Stomach (tissue), 19 donors: ENCODE measurements at places on chromosomes 16 and 17. TPM values are rescaled to one million over a fixed set of nuclear protein-coding genes. Genes with fewer than 3 reads are reported as not detected.

GRCh38 chr16:63653044-63653839, 1468.6 kb downstream of the CDH11 start:
- no peaks in the 10 kb centered on the region for H3K4me1 ChIP-seq
- no peaks in the 10 kb centered on the region for H3K36me3 ChIP-seq
- no peaks in the 10 kb centered on the region for H3K27me3 ChIP-seq

- no peak overlapping the region for H3K4me3 ChIP-seq
- peak; percentile 62 for DNase-seq
- H3K27me3 ChIP-seq = no peaks in the 10 kb centered on the region
- peaks cover 80% of the 10 kb centered on the region for H3K4me1 ChIP-seq
Measured at GRCh38 chr17:78748730-78749317, 33.2 kb downstream of the CYTH1 start.

- H3K27me3 ChIP-seq = no peaks in the 10 kb centered on the region
- DNase-seq = no peak
- H3K4me1 ChIP-seq = peaks cover 60% of the 10 kb centered on the region
Measured at GRCh38 chr17:39094607-39095308, 56.7 kb downstream of the PLXDC1 start.

GRCh38 chr16:74019612-74020011, 277.0 kb upstream of the PSMD7 start:
- no peak for DNase-seq
- H3K27me3 ChIP-seq = peaks cover 3% of the 10 kb centered on the region
- H3K27ac ChIP-seq = no peak overlapping the region
- H3K4me3 ChIP-seq = no peak overlapping the region
- no peaks in the 10 kb centered on the region for H3K4me1 ChIP-seq

DNA sequence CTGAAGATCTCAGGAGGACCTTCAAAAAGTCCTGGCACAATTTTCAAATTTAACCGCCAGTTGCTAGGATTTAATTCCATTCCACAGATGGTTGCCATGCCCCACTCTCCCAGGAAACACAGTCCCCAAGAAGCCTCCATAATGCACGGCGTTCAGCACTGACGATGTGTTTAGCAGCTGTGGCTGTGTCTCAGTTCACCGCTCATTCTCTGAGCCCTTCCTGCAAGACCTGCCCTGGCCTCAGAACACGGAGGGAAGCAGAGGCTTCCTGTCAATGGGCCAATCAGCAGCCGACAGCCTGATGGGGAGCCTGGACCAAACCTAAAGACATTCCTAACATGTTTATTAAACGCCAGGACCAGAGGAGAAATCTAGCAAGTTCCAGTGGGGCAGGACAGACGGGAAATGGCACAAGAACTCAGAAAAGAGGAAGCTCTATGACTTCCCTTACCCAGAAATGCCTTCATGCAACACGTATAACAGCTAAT, 4.9 kb downstream of the MYLK3 start:
- DNase-seq = no peak
- no peak overlapping the region for H3K4me3 ChIP-seq
- H3K36me3 ChIP-seq = no peaks in the 10 kb centered on the region
- no peak overlapping the region for H3K27ac ChIP-seq
- H3K27me3 ChIP-seq = no peaks in the 10 kb centered on the region

DNA sequence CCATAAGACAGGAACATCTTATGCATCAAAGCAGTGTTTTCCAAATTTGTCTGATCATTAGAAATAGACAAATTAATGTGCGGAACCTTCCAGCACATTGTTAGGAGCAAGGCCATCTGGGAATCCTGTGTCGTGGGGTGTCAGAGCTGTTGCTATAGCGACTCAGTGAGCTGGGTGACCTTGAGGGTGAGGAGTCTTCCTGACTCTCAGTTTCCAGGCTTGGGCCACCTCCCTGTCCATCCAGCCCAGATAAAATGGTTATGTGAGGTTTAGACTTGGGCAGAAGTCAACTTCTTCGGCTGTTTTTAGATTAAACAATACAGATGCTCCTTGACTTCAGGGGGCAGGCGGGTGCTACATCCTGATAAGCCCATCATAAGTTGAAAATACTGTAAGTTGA, 20.6 kb downstream of the MT1X start:
- no peaks in the 10 kb centered on the region for H3K27me3 ChIP-seq
- DNase-seq = no peak
- no peaks in the 10 kb centered on the region for H3K36me3 ChIP-seq
- H3K27ac ChIP-seq = no peak overlapping the region

DNA sequence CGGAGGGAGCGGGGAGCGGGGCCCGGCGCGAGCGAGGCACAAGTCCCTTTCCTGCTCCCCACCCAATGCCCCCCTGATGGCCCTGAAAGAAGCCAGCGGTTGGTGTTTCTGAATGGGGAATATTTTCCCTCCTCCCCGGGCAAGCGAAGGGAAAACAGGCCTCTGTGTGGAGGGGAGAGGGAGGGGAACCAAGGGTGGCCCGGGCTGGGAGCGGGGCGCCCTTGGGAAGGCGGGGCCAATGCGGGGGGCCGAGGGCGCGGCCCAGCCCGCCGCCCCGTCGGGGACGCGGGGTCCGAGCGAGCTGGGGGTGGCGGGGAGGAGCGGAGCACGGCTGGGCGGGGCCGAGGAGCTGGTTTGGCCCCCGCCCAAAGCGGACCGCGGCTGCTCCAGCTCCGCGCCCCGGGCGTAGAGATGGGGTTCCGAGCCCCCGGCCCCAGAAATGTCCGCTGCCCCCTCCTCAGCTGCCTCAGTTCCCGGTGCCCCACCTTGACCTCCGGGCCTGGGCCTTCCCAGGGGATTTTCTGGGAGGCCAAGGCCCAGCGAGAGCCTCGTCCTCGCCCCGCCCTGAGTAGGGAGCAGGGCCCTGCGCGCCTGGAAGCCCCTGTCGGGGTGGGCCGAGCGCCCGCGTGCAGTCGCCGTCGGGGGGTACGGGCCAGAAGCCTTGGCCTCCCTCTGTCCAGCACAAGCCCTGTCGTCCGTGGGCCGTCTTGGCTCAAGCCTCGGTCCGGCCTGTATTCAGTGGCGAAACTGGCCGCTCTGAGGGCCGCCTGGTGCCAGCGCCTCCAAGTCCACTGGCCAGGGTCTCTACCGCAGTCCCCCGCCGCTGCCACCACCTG, 3.9 kb upstream of the HEXIM1 start:
- peak overlapping the region; percentile 49 for H3K4me3 ChIP-seq
- peak; percentile 87 for DNase-seq
- H3K36me3 ChIP-seq = peaks cover 1% of the 10 kb centered on the region
- no peaks in the 10 kb centered on the region for H3K27me3 ChIP-seq

GRCh38 chr16:15747937-15748336, 97.9 kb downstream of the NDE1 start:
- H3K27ac ChIP-seq = no peak overlapping the region
- no peaks in the 10 kb centered on the region for H3K4me1 ChIP-seq
- H3K4me3 ChIP-seq = no peak overlapping the region

GRCh38 chr17:2023256-2023655, 1.9 kb downstream of the RTN4RL1 start:
- H3K4me1 ChIP-seq = peaks cover 36% of the 10 kb centered on the region
- no peak overlapping the region for H3K27ac ChIP-seq
- DNase-seq = no peak
- peak overlapping the region; percentile 61 for H3K4me3 ChIP-seq

- H3K4me1 ChIP-seq = peaks cover 12% of the 10 kb centered on the region
- peaks cover 14% of the 10 kb centered on the region for H3K36me3 ChIP-seq
- no peaks in the 10 kb centered on the region for H3K27me3 ChIP-seq
- DNase-seq = no peak
- no peak overlapping the region for H3K4me3 ChIP-seq
Measured at GRCh38 chr16:83969771-83970429, 1.9 kb downstream of the NECAB2 start.

- DNase-seq = no peak
- no peak overlapping the region for H3K27ac ChIP-seq
- H3K36me3 ChIP-seq = peaks cover 75% of the 10 kb centered on the region
- no peak overlapping the region for H3K4me3 ChIP-seq
- H3K27me3 ChIP-seq = no peaks in the 10 kb centered on the region
Measured at GRCh38 chr17:7224661-7225111, 4.9 kb downstream of the ACADVL start.

DNA sequence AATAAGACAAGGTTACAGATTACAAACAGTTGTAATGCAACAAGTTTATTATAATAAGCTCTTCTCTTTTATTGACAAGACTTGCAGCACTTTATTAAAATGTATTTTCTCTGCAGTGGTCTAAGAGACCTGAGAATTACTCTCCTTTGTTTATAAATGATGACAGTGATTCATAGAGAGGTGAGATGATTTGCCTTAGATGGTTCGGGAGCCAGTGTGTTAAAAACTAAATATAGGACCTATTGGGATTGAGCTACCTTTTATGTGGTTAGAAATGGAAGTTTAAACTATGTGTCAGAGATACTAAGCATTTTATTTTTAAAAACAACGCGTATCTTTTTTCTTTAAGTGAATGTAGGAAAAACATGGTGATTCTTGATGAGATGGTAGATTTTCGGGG, 2.9 kb upstream of the KRTAP3-3 start:
- no peak overlapping the region for H3K27ac ChIP-seq
- H3K4me3 ChIP-seq = no peak overlapping the region
- no peaks in the 10 kb centered on the region for H3K4me1 ChIP-seq
- no peaks in the 10 kb centered on the region for H3K36me3 ChIP-seq
- DNase-seq = no peak

GRCh38 chr17:795721-796120, 13.6 kb downstream of the MRM3 start:
- H3K4me3 ChIP-seq = no peak overlapping the region
- H3K4me1 ChIP-seq = peaks cover 21% of the 10 kb centered on the region
- DNase-seq = no peak
- H3K36me3 ChIP-seq = peaks cover 9% of the 10 kb centered on the region
- H3K27ac ChIP-seq = peak overlapping the region; percentile 67

The PRSS22 gene
- not detected for total RNA-seq

The SCPEP1 gene
- 46.0 TPM for total RNA-seq

The CHST4 gene
- total RNA-seq = not detected

The NLGN2 gene
- total RNA-seq = 42.0 TPM

The BANP gene
- 144 TPM for total RNA-seq

The MYH8 gene
- not detected for total RNA-seq

The SMG6 gene
- total RNA-seq = 34.2 TPM

The FN3K gene
- total RNA-seq = 16.5 TPM

The CA7 gene
- 27.8 TPM for total RNA-seq

The TEX14 gene
- not detected for total RNA-seq

The ARL5C gene
- total RNA-seq = not detected
